GM23338 (cell line): ENCODE measurements at places on chromosomes 3 and 15. TPM values are rescaled to one million over a fixed set of nuclear protein-coding genes. Genes with fewer than 3 reads are reported as not detected.

GRCh38 chr3:115823083-115823482 is 199.8 kb downstream of the GAP43 start:
- H3K27ac ChIP-seq = no peak overlapping the region
- H3K4me1 ChIP-seq = no peaks in the 10 kb centered on the region
- DNase-seq = no peak
- no peaks in the 10 kb centered on the region for H3K36me3 ChIP-seq
- no peaks in the 10 kb centered on the region for H3K27me3 ChIP-seq

GRCh38 chr3:152222327-152222726 is 46.4 kb upstream of the MBNL1 start:
- no peaks in the 10 kb centered on the region for H3K36me3 ChIP-seq
- H3K4me3 ChIP-seq = no peak overlapping the region
- H3K4me1 ChIP-seq = no peaks in the 10 kb centered on the region
- no peak overlapping the region for H3K27ac ChIP-seq
- no peak for DNase-seq
- no peaks in the 10 kb centered on the region for H3K27me3 ChIP-seq

GRCh38 chr15:75200765-75201615 is 692 bp upstream of the C15orf39 start:
- DNase-seq = peak; percentile 94
- H3K36me3 ChIP-seq = no peaks in the 10 kb centered on the region
- peak overlapping the region; percentile 93 for H3K4me3 ChIP-seq
- peak overlapping the region; percentile 74; the same call in 1 of the 2 replicates for H3K27ac ChIP-seq
- peaks cover 48% of the 10 kb centered on the region for H3K4me1 ChIP-seq
- no peaks in the 10 kb centered on the region for H3K27me3 ChIP-seq

- no peak overlapping the region for H3K27ac ChIP-seq
- H3K36me3 ChIP-seq = no peaks in the 10 kb centered on the region
- no peak overlapping the region for H3K4me3 ChIP-seq
- no peaks in the 10 kb centered on the region for H3K27me3 ChIP-seq
- no peak for DNase-seq
Observed at GRCh38 chr15:98069256-98069655, 108.8 kb downstream of the ARRDC4 start.

DNA sequence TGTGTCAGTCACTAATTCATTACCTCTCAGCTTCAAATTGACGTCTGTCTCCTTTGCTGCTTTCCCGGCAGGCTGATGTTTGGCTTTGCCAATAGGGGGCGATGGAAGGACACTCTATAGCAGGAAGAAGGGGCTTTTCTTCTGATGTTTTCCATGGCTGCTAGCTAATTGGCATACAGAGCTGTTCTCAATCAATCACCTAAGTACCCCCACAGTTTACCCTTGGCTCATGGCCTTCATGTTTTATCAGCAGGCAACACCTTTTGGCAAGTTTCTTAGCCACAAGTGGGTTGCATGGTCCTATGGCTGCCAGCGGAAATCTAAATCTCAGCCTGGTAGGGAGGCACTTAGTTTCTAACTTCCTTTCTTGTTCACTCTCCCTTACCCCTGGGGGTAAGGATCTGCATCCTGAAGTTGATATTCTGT is 45.0 kb downstream of the ESYT3 start:
- no peak overlapping the region for H3K4me3 ChIP-seq
- no peaks in the 10 kb centered on the region for H3K4me1 ChIP-seq
- no peaks in the 10 kb centered on the region for H3K36me3 ChIP-seq
- H3K27me3 ChIP-seq = no peaks in the 10 kb centered on the region
- peak; percentile 84 for DNase-seq

GRCh38 chr15:101310508-101310907 is 15.5 kb upstream of the SNRPA1 start:
- no peaks in the 10 kb centered on the region for H3K36me3 ChIP-seq
- DNase-seq = no peak
- H3K4me1 ChIP-seq = no peaks in the 10 kb centered on the region
- no peak overlapping the region for H3K4me3 ChIP-seq
- no peak overlapping the region for H3K27ac ChIP-seq
- no peaks in the 10 kb centered on the region for H3K27me3 ChIP-seq

DNA sequence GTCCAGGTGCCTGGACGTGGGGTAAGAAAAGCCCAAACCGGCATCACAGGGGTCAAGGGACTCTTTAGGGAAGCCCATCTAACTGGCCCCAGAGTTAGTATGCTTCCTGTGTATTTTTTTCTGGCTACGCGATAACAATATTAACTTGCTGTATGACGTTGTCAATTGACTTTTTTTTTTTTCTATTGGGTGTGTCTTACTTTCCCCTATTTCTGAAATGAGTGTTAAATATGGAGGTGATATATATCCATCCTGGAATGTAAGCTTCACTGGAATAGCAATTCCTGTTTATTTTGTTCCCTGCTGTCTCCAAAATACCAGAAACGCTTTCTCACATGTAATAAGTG is 598 bp upstream of the GMNC start:
- peak overlapping the region; percentile 84 for H3K4me3 ChIP-seq
- peaks cover 52% of the 10 kb centered on the region for H3K27me3 ChIP-seq
- no peak for DNase-seq
- no peak overlapping the region for H3K27ac ChIP-seq
- H3K4me1 ChIP-seq = peaks cover 13% of the 10 kb centered on the region

DNA sequence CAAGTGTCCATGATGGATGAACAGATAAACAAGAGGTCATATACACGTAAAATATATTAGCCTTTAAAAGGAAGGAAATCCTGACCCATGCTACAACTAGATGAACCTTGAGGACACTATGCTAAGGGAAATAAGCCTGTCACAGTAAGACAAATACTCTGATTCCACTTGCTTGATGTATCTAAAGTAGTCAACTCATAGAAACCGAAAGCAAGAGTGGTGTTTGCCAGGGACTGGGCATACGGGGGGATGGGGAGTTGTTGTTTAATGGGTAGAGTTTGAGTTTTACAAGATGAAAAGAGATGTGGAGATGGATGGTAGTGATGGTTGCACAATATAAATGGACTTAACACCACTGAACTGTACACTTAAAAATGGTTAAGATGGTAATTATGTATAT is 65.4 kb downstream of the C3orf70 start:
- H3K36me3 ChIP-seq = no peaks in the 10 kb centered on the region
- H3K4me3 ChIP-seq = no peak overlapping the region
- no peak for DNase-seq
- 0 out of 2 replicates have a peak, but pooled peaks cover 6% of the 10 kb centered on the region for H3K4me1 ChIP-seq

DNA sequence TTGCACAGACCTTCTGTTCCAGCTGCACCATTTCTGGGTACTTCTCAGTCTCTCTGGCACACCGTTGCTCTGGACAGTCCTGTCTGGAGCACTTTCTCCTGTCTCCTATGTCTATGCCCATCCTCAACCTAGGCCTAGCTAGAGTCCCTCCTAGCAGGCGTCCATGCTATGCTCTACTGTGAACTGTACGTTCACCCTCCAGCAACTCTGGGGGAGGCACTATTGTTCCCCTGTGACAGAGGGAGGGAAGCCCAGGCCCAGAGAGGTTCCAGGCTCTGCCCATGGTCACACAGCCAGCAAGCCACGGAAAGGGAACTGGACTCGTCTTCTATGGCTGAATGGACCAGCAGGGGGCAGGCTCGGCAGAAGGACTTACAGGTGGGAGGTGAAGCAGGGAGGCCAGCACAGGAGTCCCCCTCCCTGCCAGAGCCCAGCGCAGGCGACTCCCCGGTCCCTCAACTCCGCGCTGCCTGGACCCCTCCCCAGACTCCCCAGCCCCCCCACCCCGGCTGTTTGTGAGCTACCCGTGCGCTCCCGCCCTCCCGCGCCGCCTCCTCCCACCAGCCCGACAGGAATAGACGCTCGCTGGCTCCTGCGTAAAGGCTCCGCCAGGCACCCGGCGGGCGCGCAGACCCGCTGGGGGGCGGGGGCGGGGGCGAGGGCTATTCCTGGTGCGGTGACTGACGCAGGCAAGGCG is 1.7 kb upstream of the LINGO1 start:
- peaks cover 32% of the 10 kb centered on the region for H3K4me1 ChIP-seq
- H3K27me3 ChIP-seq = no peaks in the 10 kb centered on the region
- peak overlapping the region; percentile 96 for H3K27ac ChIP-seq
- peak; percentile 94 for DNase-seq

DNA sequence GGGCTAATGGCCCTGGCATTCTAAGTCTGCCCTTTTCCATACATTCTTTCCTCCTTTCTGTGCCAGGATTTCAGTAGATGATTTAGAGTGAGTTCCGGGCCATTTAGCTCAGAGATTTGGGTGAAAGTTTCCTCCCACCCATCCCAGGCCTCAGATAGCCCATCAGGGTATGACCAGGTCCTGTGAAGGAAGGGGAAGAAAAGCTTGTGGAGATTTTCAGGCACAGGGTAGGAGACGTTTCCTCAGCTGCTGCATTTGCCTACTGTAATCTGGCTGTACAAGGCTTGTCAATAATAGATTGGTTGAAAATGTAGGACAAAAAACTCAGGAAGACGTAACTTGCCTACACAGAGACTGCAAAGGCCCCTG is 63.2 kb upstream of the BCL6 start:
- H3K4me3 ChIP-seq = no peak overlapping the region
- no peak overlapping the region for H3K27ac ChIP-seq
- H3K27me3 ChIP-seq = no peaks in the 10 kb centered on the region
- no peak for DNase-seq

GRCh38 chr3:182440101-182440500 is 353.2 kb upstream of the ATP11B start:
- H3K27ac ChIP-seq = no peak overlapping the region
- no peaks in the 10 kb centered on the region for H3K36me3 ChIP-seq
- no peak for DNase-seq
- no peak overlapping the region for H3K4me3 ChIP-seq
- H3K4me1 ChIP-seq = no peaks in the 10 kb centered on the region
- H3K27me3 ChIP-seq = no peaks in the 10 kb centered on the region

The GLDN gene
- total RNA-seq = 1.2 and 1.5 TPM in 2 replicates

The ZKSCAN7 gene
- 14.0 and 17.8 TPM in 2 replicates for total RNA-seq

The BCHE gene
- 0.58 and 0.73 TPM in 2 replicates for total RNA-seq
